GM12864 (cell line): ENCODE measurements at places on chromosomes 12 and 14.

- DNase-seq: peak; percentile 15
These were observed 60.6 kb upstream of the ANO4 start for GRCh38 chr12:100733817-100734593.

GRCh38 chr12:5546616-5547015 lies 114.7 kb downstream of the NTF3 start:
- DNase-seq: no peak

DNA sequence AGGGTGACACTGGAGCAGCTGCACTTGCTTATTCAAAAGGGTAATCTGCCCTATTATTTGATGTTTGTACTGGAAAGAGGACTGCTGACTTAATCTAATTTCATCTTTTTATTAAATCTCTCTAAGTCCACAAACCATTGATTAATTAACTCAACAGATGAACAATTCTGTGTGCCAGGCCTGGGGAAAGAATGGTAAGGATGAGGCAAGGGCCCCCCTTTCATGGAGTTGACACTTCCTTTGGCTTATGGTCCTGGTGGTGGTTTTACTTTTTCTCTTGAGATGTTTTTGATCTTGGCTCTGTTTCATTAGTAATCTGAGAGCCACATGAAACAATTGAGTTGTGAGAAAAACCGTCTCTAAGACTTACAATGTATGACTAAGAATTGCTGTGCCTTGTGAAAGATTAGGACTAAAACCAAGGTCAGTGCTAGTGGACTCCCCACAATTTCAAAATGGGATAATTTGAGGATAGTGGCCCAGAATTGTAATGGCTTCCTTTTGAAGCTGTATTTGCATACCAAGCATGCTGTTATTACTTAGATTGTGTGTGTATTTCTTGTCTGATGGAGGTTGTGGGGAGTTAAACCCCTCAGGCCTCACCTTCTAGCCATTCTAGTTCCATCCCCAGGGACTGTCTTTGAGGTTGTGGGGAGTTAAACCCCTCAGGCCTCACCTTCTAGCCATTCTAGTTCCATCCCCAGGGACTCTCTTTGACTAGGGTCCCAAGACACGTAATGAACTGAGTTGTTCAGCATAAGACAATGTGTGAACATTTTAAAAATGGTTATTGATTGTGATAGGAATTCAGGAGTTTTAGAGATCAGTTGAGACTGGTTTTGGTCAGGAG lies 52.5 kb upstream of the EVL start:
- DNase-seq: no peak

DNA sequence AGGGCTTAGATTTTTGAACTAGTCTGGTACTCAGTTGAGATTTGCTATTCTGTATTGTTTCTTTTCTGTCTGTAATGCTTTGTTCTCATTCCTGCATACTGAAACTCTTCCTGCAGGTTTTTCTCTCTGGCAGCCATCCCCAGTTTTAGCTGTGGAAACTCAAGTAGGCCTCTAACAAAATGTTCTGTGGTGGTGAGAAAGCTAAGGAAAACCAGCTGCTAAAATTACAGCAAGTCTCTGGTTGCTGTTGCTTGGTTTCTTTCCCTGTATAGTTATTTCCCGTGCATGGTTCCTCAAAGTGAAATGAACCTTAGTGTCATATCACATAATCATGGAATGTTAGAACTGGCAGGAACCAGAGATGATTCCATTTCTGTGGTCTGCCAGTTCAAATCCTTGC lies 442.5 kb downstream of the NRXN3 start:
- no peak for DNase-seq

DNA sequence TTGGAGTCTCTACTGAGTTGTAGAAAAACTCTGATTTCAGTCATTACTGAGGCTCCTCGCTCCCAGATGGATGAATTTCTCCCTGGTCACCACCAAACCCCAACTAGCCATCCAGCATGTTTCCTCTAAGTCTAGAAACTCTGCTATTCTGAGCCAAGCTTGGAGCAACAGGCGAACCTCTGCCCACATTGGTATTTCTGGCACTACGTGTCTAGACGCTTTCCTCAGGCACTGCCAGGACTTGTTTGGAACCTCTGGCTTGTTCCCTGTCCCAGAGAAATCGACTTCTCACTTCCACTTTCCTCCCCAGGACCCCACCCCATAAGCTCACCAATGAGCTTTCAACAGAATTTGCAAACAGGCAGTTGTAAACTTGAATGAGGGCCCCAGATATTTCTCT lies 27.6 kb downstream of the WSCD2 start:
- DNase-seq: no peak

GRCh38 chr14:89807892-89808291 lies 146.6 kb downstream of the EFCAB11 start:
- DNase-seq: no peak

GRCh38 chr14:54147282-54147681 lies 190.7 kb upstream of the BMP4 start:
- no peak for DNase-seq

- DNase-seq: no peak
These were observed 131.9 kb downstream of the EXOC5 start for GRCh38 chr14:57136669-57137328.

DNA sequence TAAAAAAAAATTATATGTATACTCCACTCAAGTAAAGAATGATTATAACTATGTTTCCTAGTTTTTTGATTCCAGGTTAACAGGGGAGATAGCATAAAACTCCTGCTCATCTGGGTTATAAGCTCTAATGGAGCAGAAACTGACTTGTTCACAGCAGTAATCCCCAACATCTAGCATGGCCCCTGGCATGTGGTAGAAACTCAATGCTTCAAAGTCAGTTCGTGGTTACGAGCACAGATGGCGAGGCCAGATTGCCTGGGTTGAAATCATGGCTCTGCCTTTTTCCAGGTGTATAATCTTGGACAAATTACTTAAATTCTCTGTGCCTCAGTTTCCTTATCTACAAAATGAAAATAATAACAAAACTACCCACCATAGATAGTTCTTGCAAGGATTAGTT lies 183.8 kb downstream of the TTC7B start:
- no peak for DNase-seq

DNA sequence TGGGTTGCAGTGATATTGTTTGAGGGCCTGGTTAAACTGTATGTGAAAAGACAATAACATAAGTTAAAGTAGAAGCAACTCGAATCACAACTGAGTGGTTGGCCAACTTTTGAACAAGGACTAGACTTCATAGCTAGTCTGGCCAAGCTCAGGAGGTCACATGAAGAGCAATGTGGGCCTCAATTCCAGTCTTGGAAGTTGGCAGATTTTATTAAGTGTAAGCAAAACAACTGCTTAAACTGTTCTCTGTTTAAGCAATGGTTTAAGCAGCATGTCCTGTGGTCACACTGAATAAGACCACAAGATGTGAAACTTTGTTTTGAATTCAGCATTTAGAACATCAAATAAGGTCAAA lies 100.4 kb downstream of the TMTC3 start:
- DNase-seq: no peak

DNA sequence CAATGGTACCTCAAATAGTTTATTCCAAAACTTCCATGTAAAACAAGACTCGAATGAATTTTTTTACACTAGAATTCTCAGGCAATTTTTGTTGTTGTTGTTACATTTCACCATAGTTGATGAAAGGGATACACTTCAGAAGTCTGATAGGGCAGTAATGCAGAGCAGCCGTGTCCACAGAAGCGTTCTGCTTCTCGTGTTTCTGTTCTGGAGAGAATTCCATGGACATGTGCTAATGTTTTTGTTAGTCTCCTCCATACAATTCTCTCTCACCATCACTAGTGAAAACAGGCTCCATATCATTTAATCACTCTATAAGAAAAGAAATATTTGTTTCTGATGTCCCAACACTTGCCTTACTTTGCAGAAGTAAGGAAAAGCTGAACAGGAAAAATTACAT lies 606.1 kb downstream of the SLC16A7 start:
- no peak for DNase-seq

- no peak for DNase-seq
These were observed 76.1 kb downstream of the DHRS2 start for GRCh38 chr14:23712287-23712686.

DNA sequence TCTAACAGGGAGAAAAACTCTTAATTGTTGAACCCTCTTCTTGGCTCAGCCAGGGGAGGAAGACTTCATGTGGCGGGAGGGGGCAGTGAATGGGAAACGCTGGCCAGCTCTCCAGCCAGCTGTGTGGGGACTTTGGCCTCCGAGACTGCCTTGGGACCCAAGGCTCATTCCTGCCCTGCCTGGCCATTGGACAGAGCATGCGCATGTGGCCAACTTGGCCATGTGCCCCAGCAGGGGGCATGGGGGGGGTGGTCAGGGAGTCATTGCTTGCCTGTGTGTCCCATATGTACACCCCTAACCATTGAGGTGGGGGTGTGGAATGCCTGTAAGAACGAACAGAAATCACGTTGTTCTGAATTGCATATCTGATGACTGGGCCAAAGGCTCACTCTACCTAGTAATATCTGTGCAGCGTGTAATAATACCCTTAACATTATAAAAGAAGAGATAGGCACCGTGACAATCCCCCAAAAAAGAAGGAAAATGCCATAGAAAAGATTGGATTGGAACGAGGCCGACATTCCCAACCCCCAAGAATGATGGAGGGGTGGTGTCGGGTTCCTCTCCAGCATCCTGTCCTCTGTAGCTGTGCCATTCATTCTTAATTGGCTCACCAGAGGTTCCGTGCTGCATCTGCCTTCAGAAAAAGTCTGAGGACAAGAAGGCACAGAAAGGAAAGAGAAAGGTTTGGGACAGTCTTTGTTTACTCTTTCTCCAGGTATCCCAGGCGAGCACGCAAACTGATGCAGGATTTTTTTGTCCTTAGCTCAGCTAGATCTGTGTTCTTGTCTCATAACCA lies 3.5 kb upstream of the FAR2 start:
- no peak for DNase-seq

- no peak for DNase-seq
These were observed 28.2 kb downstream of the TTC8 start for GRCh38 chr14:88852632-88853031.

GRCh38 chr12:6340032-6340638 lies 1.7 kb downstream of the TNFRSF1A start:
- no peak for DNase-seq

DNA sequence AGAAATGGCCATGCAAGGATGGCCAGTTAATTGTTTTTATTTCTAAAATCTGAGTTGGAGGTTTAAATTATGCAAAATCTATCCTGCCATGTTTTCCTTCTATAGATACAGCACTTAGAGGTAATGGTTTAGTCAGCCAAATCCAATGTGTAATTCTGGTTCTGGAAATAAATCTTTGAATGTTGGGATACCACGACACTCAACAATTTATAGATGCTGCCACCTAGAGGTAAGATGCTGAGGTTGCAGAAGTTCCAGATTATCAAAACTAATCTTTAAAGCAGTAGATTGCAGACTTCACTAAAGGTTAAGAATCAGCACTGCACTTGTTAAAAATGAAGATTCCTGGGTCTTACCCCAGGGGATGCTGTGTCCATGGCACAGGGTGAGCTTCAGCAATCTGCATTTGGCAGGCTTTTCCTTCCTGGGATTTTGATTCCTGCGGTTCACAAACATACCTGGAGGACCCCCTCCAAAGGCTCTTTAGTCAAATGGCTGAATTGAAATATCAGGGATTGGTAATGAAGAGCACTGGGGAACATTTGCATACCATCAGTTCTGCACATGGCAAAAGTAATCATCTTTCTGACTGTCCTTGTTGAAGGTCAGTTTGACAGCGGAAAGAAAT lies 53.4 kb upstream of the ANO4 start:
- DNase-seq: no peak

DNA sequence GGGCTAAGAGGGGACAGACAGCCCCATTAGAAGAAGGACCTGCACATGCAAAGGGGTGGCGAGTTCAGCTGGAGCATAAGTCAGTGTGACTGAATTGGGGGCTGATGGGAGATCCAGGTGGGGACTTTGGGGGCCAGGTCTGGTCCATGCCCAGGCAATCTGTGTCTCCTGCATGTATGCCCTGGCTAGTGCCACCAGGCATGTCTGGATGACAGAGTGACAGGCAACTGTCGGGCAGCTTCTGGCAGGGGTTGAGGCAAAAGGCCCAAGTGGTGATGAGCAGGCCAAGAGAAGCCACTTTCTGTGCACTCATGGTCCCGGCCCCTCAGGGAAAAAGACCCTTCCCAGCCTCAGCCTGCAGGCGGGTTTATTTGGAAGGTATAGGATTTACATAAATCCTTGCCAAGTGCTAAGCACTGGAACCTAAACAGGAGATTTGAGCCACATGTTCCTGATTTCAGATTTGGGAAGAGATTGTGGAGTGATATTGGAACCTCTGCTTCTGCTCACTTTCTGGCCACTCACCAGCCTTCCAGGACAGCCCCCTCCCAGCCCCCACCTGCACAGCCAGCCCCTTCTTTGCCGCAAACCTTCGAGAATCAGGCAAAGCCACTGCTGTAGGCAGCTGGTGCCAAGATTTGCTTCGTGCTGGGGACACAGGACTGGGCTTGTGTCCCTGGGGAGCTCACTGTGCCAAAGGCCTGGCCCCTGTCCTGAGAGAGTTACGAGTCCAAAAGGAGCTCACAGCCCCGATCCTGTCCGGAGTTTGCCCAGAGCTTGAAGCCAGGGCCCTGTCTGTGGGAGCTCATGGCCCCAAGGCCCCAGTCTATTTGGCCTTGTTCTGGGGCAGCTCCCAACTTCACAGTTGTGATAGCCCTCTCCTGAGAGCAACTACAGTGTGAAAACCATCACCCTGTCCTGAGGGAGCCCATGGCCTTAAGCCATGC lies 232.5 kb upstream of the RTL1 start:
- DNase-seq: no peak

DNA sequence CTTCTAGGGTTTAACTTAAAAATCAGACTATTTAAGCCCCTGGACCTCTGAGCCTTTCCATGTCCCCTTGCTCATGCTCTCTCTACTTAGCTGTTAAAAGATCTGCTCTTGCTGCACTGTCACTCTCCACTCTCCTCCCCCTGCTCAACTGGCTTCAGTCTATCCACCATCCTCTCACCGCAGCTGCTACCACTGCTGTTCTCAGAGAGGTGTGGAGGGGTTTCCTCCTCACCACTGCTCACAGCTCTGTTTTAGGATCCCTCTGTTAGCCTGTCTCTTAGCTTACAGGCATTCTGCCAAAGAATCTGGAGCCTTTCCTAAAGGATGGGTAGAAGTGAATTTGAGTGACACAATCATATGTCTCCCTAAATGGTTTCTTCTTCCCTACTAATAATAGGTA lies 43.7 kb upstream of the ATP2B1 start:
- no peak for DNase-seq

- no peak for DNase-seq
These were observed 278.1 kb upstream of the LMO3 start for GRCh38 chr12:16884056-16884455.

DNA sequence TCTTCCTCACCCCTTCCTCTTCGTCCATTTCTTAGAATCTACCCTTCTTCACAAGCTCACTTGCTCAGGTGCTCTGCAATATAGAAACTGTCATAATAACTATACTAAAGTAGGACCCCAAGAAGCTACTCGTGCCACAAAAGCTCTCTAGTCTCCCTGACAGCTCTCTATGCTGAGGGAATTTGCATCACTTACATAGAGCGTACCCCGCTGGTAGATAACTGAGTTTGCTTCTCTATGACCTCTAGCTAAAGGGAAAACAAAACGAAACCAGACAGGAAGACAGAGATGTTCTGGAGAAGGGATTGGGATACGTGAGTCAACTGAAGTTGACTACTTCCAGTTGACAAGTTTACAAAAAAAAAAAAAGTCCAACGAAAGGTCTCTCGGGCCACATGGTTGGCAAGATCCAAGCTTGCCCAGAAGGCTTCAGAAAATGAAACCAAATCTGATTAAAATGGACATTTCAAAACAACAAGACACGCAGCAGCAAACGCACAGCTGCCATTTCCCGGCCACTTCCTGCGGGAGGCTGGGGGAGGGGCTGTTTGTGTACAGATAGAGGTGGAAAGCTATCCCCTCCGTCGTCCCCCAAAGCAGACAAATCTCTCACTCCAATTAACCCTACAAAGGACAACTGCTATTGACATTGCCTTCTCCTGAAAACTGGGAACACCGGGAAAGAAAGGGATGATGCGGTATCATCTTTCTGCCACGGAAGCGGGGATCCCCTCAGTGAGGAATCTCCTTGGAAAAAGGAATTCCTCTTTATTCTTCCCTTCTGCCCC lies 1.3 kb downstream of the BAZ2A start:
- no peak for DNase-seq
